Islet precursor cell (in vitro differentiated cells): ENCODE measurements at places on chromosomes 6 and 20.

- no peak for DNase-seq
Measured at GRCh38 chr6:154249499-154250298, 106.9 kb downstream of the IPCEF1 start.

DNA sequence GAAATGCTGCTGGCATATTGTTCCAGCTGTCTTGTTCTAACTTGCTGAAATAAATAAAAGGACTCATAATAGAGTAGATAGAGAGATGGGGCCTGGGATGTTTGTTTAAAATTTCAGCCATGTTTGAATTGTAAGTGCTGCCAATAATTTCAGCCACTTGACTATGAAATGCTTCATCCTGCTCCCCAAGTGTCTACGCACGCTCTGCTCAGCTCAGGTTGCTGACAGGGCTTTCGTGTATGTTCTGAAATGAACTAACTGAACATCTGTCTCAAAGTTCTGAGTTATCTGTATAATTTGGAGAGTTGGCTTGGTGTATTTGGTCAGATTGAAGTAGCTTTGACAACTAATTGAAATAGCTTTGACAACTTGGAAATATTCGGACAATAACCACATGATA, 387.8 kb downstream of the BMP2 start:
- DNase-seq, result no peak

- peak; percentile 36 for DNase-seq
Measured at GRCh38 chr20:23165964-23166363, 79.8 kb upstream of the CD93 start.

- DNase-seq, result peak; percentile 79
Measured at GRCh38 chr20:44651684-44652423, at the start of gene ADA. TSS of gene ADA (minus strand) at chr20:44651699. CDS start at chr20:44651607, 92 bp downstream.

- DNase-seq, result no peak
Measured at GRCh38 chr6:121522771-121523386, 87.4 kb downstream of the GJA1 start.

GRCh38 chr20:44394702-44395460, 39.4 kb downstream of the HNF4A start:
- DNase-seq, result no peak

- DNase-seq, result no peak
Measured at GRCh38 chr6:14282854-14283505, 165.4 kb downstream of the CD83 start.
